ENCODE measurements at places on chromosomes 4 and X. TPM values are rescaled to one million over a fixed set of nuclear protein-coding genes. Genes with fewer than 3 reads are reported as not detected.

Gene RRH
- not detected for total RNA-seq

Gene CENPVL2
- not detected for total RNA-seq

Gene RHOXF2B
- total RNA-seq: not detected

Gene SSX2
- total RNA-seq: not detected

Gene HNRNPH2
- total RNA-seq: 43.1 TPM

Gene TMPRSS11A
- not detected for total RNA-seq

Gene ADH6
- not detected for total RNA-seq

Gene GPR101
- total RNA-seq: not detected

Gene FANCB
- total RNA-seq: 3.9 TPM

Gene MAPK10
- total RNA-seq: 4.0 TPM

Gene AGA
- 39.8 TPM for total RNA-seq

Gene ENAM
- not detected for total RNA-seq

Gene TCEANC
- 1.3 TPM for total RNA-seq

Gene SNCA
- total RNA-seq: 12.6 TPM

Gene GYPE
- 0.74 TPM for total RNA-seq

Gene MAGEE1
- 0.17 TPM for total RNA-seq

Gene TLR2
- 1.8 TPM for total RNA-seq

Gene CCDC110
- not detected for total RNA-seq

Gene PRSS12
- total RNA-seq: 30.3 TPM

Gene STK32B
- 0.59 TPM for total RNA-seq

Gene NDNF
- 0.59 TPM for total RNA-seq

Gene GRK4
- 1.6 TPM for total RNA-seq

Gene TSC22D3
- 106 TPM for total RNA-seq

Gene PDGFRA
- total RNA-seq: 69.4 TPM

Gene EREG
- 5.9 TPM for total RNA-seq

Gene DUSP9
- total RNA-seq: 0.34 TPM

Gene REPS2
- total RNA-seq: 0.74 TPM

Gene MAD2L1
- 27.2 TPM for total RNA-seq

Gene NDUFA1
- 32.1 TPM for total RNA-seq

Gene CXCL11
- total RNA-seq: not detected

Gene RAB39B
- 0.59 TPM for total RNA-seq

Gene DUX4
- total RNA-seq: not detected

Gene NWD2
- not detected for total RNA-seq

Gene TFE3
- total RNA-seq: 51.9 TPM

Gene SPATA4
- total RNA-seq: 0.17 TPM

Gene SPANXB1
- not detected for total RNA-seq

Gene PROM1
- total RNA-seq: 0.17 TPM

Gene ARHGAP36
- total RNA-seq: not detected

All from bronchus fibroblast of lung (primary cell).